Renal cortex interstitium (tissue), 15 donors: ENCODE measurements at places on chromosomes 2 and 18. TPM values are rescaled to one million over a fixed set of nuclear protein-coding genes. Genes with fewer than 3 reads are reported as not detected.

DNA sequence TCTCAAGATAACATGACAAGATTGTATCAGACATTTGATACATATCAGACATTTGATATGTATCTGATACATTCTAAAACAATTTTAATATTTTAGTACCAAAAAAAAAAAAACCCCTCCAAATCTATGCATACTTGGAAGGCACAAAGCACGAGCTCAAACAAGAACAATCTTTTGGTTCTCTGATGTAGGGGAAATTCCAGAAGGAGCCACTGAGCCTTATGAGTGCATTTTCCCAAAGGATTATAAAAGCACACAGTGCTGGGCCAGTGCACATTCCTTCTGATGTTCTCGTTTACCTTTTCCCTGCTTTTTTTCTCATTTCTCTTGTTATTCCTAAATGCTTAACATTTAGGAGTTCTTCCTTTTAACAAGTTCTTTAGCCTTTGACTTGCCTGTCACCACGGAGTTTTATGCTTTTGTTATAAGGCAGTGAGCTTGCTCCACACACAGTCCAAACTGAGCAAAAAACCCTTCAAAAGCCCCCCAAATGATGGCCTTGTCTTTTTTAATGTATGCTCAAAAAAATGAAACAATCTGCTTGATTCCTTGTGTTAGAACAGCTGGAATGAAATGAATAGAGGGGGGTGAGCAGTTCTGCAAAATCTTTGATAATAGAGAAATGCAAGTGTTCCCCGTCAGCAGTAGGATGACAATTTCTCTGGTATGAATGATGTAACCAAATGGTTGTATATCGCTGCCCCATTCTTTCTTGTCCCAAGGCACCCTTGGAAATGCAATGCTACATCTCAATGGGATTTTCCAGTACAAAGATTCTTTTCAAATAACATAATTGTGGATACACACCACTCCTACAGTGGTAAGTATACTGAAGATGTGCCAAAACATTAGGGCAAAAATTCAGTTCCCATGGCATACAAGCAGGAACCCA, 597.2 kb upstream of the ZEB2 start:
- DNase-seq: no peak

GRCh38 chr2:108492364-108492763, 41.9 kb upstream of the LIMS1 start:
- no peak for DNase-seq

DNA sequence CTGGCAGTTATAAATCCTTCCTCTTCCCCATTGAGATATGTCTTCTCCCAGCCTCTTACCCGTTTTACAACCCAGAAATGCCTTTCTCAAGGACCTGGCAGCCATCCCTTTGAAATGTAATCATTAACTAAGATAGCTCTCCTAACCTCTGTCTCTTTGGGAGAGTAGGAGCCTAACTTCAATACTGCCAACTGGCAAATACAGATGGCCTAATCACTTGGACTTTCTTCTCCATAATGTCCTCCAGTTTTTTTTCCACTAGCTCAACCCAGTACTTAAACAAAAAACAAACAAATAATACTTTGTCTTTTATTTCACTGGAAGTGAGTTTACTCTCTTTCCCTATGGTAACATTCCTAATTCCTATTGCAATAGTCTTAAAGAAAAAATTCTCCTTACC, 1391.1 kb downstream of the SUCLG1 start:
- DNase-seq: no peak

The MARCHF4 gene
- 0.06 TPM for polyA plus RNA-seq

DNA sequence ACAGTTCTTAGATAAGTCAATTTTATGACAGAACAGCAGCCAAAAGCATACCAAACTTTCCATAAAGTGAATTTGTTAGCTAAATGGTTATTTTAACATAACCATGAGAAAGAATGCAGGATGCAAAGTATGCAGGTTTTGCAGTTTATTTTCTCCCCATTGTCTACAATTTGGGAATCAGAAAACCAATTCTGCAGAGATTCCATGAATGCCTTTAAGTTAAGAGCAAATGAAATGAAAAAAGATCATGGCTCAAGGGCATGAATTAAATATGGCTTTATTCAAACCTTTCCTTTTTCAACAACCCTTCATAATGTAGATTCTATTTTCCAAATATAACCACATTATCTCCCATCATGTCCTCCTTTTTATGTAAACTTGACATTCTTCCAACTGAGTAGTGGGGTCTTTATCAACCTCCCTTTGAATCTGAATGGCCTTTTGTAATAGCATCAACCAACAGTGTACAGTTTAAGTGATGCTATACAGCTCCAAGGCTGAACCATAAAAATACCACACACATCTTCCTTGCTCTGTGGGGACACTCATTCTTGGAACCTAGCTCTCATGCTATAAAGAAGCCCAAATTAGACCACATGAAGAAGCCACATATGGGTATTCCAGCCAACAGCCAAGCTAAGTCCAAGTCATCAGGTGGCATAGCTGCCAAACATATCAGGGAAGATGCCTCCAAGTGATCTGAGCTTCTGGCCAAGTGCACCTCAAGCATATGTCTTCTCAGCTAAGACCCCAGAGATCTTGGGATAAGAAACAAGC, 49.8 kb downstream of the PIAS2 start:
- DNase-seq: no peak

GRCh38 chr2:182247831-182248230, 179.0 kb downstream of the PDE1A start:
- DNase-seq: no peak

DNA sequence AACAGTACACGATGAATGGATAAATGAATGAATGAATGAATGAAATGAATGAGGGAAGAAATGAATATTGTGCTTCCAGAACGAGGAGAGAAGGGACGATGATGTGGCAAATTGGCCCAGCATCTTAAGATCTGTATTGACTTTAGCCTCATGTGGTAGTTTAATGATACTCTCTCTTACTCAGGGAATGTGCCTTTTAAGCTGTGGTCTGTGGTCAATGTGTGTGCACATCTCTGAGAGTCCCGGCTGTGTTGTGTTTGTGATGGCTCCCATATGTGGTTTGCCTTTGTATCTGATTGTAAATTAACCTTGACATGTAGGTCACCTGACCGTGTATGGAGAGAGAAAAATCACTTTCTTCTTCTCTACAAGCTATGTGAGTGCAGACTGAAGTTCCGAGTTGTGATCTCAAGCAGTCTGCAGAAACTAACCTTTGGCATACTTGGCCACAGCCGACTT, 91.2 kb downstream of the NEDD4L start:
- DNase-seq: no peak

- no peak for DNase-seq
Measured at GRCh38 chr2:215961981-215962380, 51.4 kb downstream of the MREG start.

- no peak for DNase-seq
Measured at GRCh38 chr2:138110453-138111083, 146.3 kb downstream of the HNMT start.

DNA sequence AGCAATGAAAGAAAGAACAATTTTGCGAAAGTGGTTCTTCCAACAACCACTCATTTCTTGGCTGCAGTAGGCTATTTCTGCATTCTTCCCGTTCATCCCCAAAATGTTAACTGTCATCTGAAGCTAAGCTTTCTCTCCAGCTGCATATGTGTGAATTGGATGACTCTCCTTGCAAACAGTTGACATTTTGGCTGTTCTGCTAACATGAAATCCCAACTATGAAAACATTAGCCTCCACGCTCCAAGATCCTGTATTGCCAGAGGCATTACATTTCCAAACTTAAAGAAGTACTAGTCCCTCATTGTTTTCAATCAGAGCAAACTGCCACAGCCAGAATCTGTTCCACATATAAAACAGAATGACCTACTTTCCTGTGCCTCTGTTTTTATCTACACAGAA, 88.5 kb downstream of the TGIF1 start:
- no peak for DNase-seq

The RNF138 gene
- polyA plus RNA-seq: 60.4 TPM

The CETN1 gene
- polyA plus RNA-seq: not detected
